T-helper 2 cell treated with Interferon-gamma antibody and Interleukin-4, amounts not matched to agents 100 ng/mL and 5 ng/mL, for 36 hours (primary cell): ENCODE measurements at places on chromosomes 13 and 19. TPM values are rescaled to one million over a fixed set of nuclear protein-coding genes. Genes with fewer than 3 reads are reported as not detected.

Gene RPS15
- total RNA-seq = 1,282 and 1,301 TPM in 2 replicates

Gene MUC16
- total RNA-seq = not detected in 2 replicates

Gene LRP3
- 0.25 and 0.84 TPM in 2 replicates for total RNA-seq

Gene SLC6A16
- total RNA-seq = 3.5 and 3.8 TPM in 2 replicates

Gene TMEM86B
- 9.4 and 9.6 TPM in 2 replicates for total RNA-seq

Gene MIR17HG
- total RNA-seq = 9.8 and 10.1 TPM in 2 replicates

Gene NPAS1
- 0.23 TPM in 1 of 2 replicates, not detected in the other for total RNA-seq

Gene CNN1
- total RNA-seq = not detected in 2 replicates

Gene SRRM5
- total RNA-seq = 0.59 and 0.82 TPM in 2 replicates

Gene LINGO3
- 0.23 and 0.41 TPM in 2 replicates for total RNA-seq

Gene SLC15A1
- not detected in 2 replicates for total RNA-seq

Gene KCNRG
- total RNA-seq = 0.18 and 0.27 TPM in 2 replicates

Gene SMIM44
- total RNA-seq = not detected in 2 replicates

Gene THSD1
- 0.34 and 0.36 TPM in 2 replicates for total RNA-seq

Gene LILRA1
- not detected in 2 replicates for total RNA-seq

Gene ADPRHL1
- 0.98 TPM in 2 replicates for total RNA-seq

Gene SIGLEC14
- total RNA-seq = not detected in 2 replicates

Gene CEACAM4
- not detected in 2 replicates for total RNA-seq

Gene CBLC
- not detected in 2 replicates for total RNA-seq

Gene KLHL1
- total RNA-seq = not detected in 2 replicates

Gene ZNF433
- total RNA-seq = 0.14 and 0.16 TPM in 2 replicates

Gene SLC10A2
- not detected in 2 replicates for total RNA-seq

Gene OR7A10
- total RNA-seq = not detected in 2 replicates
